ENCODE measurements at places on chromosomes 3 and 15.

DNA sequence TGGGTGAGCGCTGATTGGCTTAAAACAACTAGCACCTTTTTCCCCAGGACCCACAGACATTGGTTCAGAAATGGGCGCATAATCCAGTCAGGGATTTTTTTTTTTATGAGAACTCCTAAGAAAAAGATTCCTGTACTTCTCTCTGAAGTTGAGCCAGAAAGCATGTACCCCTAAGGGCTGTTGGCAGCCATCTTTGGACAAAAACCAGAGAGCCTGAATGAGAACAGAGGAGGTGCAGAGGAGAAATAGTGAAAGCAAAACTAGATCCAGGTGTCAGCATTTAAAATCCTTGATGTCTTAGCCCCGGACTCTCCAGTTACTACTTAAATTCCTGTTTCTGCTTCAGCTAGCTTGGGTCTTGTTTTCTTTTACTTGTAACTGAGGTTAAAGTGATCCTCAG lies 1.9 kb upstream of the SLC27A2 start:
- DNase-seq = no peak

DNA sequence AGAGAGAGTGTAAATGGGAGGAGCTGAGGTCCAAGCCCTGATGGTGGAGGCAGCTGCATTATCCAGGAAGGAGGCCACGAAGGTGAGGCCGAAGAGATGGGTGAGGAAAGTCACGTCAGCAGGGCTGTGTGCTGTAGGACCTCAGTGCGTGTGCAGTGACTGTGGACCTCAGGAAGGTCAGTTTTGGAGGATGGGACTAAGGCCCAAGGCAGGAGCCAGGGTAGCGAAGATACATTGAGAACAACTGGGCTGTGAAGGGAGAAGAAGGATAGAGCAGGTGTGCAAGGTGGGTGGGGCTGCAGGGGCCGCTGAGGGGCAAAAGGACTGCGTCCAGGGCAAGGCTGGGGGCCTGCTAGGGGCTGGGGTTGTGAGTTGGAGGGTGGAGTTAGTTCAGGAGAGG lies 4.9 kb downstream of the KLHL40 start:
- no peak for DNase-seq

DNA sequence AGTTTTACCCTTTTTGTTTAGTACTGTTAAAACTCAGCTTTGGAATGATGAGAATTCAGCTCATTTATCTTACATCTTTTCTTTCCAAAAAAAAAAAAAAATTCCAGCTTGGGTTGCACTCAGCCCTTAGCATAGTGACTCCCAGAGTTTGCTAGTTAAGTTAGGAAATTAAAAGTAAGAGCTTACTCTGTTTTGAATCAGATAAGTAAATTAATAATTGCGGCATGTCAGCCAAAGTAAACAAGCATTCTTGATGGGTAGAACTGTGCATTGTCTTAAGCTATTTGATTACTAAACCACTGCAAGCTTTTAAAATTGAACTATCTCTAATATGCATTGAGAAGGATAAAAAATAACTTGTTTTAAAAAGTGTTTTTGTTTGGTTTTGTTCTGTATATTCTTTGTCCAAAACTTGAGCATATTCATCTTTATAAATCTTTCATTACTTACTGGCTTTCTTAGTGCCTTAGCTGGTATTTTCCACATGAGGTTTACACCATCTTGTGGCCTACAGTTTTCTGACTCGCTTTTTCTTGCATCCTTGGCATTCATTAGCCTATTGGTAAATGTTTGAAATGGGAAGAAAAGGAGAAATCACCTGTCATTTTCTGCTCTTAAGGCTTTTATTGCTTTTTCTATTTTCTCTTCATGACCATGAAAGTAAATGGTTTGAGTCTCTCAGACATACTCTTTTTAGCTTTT lies 107.6 kb downstream of the FILIP1L start:
- DNase-seq = no peak

DNA sequence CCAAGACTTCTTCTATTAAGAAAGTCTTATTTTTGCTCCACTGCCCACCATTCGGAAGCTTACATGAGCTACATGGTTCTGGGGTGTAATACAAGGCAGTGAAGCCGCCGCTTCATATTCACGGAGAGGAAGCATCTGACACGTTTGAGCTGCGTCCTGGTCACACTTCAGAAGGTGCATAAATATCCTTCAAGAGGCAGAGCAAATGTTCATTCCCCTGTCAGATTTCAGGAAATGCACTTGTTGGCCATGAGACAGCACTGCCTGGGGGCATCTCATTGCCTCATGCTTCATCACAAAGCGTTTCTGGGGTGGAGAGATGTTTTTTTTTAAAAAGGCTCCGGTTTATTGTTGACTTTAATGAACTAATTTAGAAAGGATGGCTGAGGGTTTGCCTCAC lies 119.9 kb downstream of the CADPS start:
- DNase-seq = no peak

DNA sequence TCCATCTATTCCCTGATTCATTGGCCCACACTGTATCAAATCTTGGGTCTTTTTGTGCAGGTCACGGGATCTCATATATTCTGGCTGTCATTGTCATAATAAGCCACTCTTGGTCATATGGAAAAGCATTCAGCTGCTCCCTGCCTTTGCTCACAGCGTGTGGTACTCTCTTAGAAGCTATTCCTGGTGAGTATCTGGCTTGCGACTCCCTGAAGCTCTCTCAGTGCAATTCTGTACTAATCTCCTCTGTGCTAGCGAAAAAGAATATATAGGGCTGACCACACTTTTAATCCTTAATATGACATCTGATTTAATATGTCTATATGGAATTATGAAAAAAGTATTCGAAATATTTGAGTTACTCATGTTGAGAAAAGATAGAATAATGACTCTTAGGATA lies 440.8 kb upstream of the GBE1 start:
- no peak for DNase-seq

DNA sequence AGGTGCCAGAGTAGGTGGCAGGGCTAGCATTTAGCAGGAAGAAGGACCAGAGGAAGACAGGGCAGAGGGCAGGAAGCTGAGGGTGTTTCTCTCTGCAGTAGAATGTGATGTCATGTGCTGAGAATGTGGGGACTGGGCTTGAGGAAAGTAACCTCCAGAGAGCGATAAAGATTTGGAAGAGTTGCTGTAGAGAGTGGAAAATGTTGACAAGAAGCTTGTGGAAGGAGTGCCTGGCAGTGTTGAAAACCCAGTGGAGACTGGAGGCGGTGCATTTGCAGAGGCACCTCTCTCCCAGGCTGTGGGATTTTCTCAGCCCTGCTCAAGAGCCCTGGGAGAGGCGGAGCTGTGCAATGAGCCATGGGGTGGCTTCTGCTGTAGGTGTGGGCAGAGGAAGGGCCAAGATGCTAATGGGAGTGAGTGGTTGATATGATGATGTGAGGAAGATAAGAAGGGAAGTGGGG lies 54.8 kb downstream of the MESD start:
- DNase-seq = no peak

DNA sequence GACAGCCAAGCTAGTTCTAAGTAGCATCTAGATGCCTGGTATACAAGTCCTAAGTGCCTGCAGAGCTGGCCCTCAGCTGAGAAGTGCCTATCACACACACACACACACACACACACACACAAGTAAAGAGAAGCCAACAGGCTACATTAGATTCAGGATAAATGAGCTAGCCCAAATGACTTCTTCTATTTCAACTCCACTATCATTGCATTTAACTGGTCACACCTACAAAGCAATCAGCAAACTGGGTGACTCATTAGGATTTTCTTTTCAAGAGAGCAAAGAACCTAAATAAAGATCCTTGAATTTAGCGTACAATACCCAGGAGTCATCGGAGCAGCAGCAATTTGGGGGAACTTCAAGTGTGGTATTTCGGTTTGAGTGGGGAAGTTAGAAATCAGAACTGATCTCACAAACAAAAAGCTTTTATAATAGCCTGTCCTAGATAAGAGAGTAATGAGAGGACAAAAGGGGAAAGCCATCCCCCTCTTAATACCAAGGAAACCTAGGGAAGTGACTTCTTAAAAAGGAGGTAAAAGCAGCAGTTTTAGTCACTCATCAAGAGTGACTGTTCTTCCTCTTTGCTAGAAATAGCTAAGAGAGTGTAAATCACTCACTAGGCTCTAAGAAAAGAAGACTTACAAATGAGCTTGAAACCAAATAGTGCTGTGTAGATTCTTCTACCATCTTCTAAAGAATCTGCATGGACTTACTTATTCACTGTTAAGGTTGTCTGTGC lies 112.7 kb downstream of the TNIK start:
- DNase-seq = no peak

- no peak for DNase-seq
Observed at GRCh38 chr3:33218446-33219174, at the start of gene SUSD5. SUSD5 (minus strand) TSS chr3:33218810; CDS start chr3:33218797, 13 bp downstream.

DNA sequence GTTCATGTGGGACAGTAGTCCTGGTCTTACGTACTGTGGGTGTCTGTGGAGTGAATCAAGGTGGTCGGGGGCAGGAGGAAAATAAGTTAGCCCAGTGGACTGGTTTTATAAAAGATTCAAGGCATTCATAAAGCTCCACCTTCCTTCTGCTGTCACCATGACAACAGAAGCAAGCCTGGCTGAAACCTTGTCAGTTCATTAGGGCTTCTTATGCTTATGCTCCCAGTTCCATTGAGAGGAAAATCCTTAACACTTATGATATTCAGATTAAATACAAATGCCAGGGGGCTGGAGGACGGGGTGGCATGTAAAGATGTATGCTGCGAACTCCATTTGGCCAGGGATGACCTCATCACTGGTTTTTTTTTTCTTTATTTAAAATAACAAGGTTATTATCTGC lies 283.1 kb upstream of the ATP10A start:
- DNase-seq = no peak

GRCh38 chr15:76146812-76147211 lies 87.0 kb downstream of the TMEM266 start:
- no peak for DNase-seq

DNA sequence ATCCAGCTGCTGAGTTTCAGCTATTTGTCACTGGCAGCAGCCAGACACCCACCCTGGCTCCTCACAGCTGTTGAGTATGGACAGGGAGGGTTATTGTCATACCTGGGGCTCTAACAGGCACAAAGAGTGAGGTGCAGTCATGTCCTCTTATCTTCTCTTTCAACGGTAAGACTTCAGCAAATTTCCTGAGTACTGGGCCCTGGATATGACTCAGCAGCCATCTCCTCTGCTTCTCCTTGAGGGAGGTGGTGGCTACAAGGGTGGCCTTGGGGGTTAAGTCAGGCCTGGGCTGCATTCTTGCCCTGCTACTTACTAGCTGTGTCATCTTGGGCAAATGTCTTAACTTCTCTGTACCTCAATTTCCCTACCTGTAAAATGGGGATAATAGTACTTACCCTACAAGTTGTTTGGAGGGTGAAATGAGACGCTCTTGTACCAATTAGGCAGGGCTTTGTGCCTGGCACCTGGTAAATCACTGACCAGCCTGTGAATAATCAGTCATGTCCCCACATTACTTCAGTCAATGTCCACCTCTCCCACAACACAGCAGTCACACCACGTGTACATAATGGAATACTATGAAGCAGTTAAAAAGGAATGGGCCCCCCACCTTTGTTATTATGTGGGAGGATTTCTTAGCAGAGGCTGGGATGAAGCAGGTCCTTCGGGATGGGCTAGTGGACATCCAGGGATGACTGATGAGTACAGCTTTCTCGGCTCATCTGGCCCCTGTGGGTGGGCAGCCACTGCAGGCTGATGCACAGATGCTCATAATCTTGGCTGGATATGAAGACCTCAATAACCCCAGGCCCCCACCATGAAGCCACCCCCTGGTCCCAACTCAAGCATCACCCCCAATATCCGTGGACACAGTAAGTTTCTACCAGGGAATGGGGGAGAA lies 528.8 kb downstream of the SHQ1 start:
- no peak for DNase-seq

DNA sequence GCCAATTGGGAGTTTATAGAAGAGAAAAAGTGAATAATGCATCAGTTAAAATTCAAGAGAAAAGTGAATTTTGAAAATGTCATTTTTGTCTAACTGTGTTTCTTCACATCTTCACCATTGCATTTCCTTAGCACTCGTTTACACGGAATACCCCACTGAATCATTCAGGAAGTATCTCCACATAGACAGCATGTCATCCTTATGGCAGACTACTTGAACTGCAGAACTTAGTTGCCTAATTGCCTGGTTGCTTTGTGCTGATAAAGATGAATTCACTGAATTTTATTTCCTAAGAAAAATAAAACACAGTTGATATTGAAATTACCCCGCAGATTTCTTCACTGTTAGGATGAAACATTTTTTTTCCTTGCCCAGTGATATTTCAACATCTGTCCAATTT lies 627.1 kb downstream of the ROBO1 start:
- no peak for DNase-seq

- no peak for DNase-seq
Observed at GRCh38 chr3:66527246-66527645, 26.4 kb upstream of the LRIG1 start.

DNA sequence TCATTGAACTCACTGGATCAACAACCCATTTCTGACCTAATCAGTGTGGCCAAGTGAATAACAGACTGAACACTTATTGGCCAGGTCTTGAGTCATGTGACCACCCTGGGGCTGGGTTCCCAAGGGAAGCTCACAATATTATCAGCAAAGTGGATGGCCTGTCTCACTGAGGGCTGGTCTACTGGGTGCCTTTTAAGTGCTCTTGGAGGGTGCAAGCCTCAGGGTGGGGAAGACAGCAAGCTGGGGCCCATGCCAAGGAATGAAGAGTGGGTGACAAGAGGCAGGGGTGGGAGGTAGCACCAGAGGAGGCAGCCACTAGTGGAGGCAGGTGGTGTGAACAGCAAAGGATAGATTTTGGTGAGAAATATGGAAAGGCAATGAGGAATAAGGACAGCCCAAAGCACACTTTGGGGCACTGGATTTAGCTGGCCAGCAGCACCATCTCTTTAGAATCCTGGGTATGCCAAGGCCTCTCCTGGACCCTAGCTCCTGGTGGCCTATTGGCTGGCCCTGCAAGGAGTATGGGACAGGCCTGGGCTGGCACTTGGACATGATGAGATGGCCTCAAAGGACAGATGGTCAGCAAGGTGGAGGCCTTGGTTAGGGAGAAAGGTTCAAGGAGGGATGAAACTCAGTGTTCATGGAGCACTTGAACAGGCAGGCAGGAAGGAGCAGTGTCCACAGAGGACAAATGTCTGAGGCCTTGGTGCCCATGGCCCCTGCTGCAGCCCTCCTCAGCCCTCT lies 34.2 kb downstream of the HMCES start:
- no peak for DNase-seq

DNA sequence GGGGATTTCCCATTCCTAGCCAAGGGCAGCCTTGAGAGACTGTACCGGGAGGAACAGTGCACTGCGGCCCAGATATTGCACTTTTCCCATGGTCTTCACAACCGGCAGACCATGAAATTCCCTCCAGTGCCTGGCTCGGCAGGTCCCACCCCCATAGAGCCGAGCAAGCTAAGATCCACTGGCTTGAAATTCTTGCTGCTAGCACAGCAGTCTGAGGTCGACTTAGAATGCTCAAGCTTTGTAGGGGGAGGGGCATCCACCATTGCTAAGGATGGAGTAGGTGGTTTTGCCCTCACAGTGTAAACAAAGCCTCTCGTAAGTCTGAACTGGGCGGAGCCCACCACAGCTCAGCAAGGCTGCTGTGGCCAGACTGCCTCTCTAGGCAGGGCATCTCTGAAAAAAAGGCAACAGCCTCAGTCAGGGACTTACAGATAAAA lies 156.3 kb downstream of the FRMD5 start:
- no peak for DNase-seq

All from stimulated activated CD4-positive, alpha-beta T cell treated with anti-CD3 and anti-CD28 coated beads, TNF-alpha, amount 100 ng/mL, for 1 hour (primary cell).